ENCODE measurements at places on chromosomes 7 and 10. TPM values are rescaled to one million over a fixed set of nuclear protein-coding genes. Genes with fewer than 3 reads are reported as not detected.

Gene DRGX
- total RNA-seq = 18.3 TPM

DNA sequence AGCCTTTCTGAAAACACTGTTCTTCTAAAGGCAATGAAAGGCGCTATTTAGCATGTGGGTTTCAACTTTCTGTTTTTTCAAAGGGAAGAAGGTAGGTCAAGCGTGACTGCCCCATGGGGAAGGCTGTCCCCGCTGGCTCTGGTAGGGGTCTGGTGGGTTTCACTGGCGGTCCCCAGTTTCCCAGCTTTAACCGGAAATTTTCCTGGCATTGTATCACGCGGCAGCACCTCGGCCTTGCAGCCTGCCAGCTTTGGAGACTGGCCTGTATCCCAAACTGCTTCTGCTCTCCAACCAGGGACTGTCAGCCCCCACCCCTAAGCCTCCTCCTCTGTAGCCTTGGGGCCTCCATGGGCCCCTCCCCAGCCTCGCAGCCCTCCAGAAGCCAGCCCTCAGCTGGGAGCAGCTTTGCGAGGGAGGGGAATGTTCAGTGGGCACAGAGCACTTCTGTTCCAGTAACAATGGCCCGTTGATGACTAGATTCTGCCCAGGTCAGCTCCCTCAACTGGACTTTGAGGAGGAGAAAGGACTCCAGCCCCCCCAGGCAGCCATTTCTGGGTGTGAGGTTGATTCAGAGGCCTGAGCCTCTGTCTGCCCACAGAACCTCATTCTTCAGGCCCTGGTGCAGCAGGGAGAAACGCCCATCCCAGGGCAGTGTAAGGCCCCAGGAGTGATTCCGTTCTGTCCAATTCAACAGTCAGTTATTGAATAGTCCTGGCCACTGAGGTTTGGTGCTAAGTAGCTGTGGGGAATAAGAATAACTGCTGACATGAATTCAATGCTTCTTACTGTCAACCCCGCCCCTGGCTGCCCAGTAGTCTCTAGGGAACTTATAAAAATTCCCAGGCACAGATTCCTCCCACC, 17.1 kb downstream of the CHST3 start:
- DNase-seq = no peak

DNA sequence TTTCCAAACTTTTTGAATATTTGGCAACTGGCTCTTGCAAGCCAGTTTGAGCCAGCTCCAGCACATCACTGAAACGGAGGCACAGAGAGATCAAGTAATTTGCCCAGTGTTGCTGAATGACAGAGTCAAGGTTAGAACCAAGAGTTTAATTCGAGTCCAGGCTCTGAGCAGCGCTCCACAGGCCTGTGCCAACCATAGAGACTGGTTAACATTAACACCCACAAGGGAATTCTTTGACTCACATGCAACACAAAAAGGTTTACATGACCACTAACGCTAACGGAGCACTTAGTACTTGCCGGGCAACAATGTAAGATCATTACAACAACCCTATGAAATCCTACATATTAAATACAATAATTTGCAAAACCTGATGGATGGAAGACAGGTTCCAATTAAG, 1.5 kb downstream of the RGS10 start:
- DNase-seq = no peak

GRCh38 chr7:107002529-107002998, 41.9 kb upstream of the PRKAR2B start:
- DNase-seq = no peak

- DNase-seq = no peak
Measured at GRCh38 chr10:1132584-1132983, 76.4 kb downstream of the WDR37 start.

- DNase-seq = peak; percentile 88
Measured at GRCh38 chr10:50624866-50625501, 1.2 kb upstream of the SGMS1 start.

Measured in spinal cord (tissue), 10 donors.